Endodermal cell (in vitro differentiated cells): ENCODE measurements at places on chromosomes 4 and X. TPM values are rescaled to one million over a fixed set of nuclear protein-coding genes. Genes with fewer than 3 reads are reported as not detected.

NIPAL1 gene
- total RNA-seq = 3.0 to 4.8 TPM (median 3.4 TPM) in 3 replicates

- H3K27ac ChIP-seq = no peak overlapping the region
- H3K27me3 ChIP-seq = peaks cover 20% of the 10 kb centered on the region
- no peaks in the 10 kb centered on the region for H3K4me1 ChIP-seq
- no peak overlapping the region for H3K4me3 ChIP-seq
- DNase-seq = no peak
- no peaks in the 10 kb centered on the region for H3K36me3 ChIP-seq
Observed at GRCh38 chr4:1462768-1463075, 56.5 kb upstream of the NKX1-1 start.

CYP4V2 gene
- 1.8 and 2.1 TPM in 2 replicates for total RNA-seq

ATP2B3 gene
- not detected in 3 replicates for total RNA-seq

HOPX gene
- not detected in 3 replicates for total RNA-seq
